NCI-H524 treated with DMSO at 0.1 percent for 48 hours (cell line): ENCODE measurements at places on chromosomes 11 and 22.

GRCh38 chr22:49011379-49011768 lies 816.3 kb downstream of the BRD1 start:
- DNase-seq: no peak

GRCh38 chr11:8839957-8840945 lies 70.7 kb upstream of the AKIP1 start:
- no peak for DNase-seq

GRCh38 chr11:44832452-44832851 lies 105.7 kb downstream of the TSPAN18 start:
- no peak for DNase-seq

- DNase-seq: no peak
Observed at GRCh38 chr11:88327061-88327460, 10.5 kb downstream of the CTSC start.

DNA sequence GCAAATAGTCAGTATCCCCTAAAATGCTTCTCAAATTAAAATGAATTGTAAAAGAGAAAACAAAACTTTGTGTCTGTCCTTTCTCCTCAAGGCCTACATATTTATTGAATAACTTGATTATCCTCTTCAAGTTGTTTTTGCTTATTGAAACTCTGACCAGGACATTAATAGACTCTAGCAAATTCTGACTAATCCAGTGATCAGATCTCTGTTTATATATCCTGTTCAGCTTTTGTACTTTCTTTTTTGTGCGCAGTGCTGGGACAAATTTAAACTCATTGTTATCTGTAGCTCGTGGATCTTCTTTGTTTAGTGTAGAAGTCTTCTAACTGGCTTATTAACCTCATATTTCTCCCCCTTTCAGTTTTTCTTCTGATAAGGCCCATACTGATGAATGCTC lies 139.9 kb upstream of the SORL1-AS1 start:
- DNase-seq: no peak

DNA sequence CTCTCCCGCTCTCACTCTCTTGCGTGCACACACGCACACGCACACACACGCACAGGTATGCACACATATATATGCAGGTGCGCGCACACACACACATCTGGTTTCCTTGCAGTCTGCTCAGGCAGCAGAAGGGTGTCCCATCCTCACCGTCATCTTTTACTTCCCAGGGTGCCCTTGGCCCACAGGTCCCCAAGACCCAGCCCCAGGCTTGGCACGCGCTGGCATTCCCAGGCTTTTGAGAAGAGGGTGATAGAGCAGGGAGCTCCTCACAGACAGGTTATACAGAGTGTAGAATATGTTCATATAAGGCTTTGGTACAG lies 52.0 kb upstream of the SPATA19 start:
- DNase-seq: no peak

DNA sequence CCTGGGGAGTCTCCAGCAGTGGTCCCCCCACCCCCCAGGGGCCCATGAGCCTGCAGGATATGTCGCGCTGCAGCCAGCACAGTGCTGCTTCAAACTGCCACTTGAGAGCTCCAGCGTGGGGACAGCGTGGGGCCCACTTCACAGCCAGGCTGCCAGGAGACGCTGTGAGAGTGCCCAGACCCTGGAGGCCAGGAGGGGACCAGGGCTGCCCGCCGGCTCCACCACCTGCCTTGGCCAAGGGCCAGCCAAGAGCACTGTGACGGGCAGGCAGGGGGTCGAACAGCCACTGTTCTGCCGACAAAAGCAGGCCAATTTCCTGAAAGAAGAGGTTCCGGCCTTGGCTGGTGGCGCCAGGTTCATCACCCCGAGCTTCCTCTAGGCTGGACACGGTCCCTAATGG lies 60.2 kb downstream of the FLRT1 start:
- no peak for DNase-seq

GRCh38 chr22:42560781-42561180 lies 7.0 kb downstream of the SERHL2 start:
- no peak for DNase-seq

DNA sequence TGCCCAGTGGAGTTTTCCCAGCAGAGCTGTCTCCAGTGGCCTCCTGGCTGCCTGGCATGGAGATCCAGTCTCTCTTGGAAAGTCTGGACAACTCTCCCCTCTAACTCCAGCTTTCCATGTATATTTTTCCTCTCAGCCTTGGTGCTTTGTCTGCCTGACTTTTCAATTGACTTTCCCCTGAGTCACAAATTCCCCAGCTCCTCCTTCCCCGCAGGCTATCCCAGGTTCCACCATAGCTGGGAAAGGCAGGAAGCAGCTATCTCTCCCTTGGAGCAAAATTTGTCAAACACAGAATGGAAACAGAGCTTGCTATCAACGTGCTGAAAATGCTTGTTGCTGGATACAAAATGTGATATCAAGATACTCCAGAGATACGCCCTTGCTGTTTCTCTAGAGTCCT lies 384.8 kb downstream of the TMEM135 start:
- no peak for DNase-seq

DNA sequence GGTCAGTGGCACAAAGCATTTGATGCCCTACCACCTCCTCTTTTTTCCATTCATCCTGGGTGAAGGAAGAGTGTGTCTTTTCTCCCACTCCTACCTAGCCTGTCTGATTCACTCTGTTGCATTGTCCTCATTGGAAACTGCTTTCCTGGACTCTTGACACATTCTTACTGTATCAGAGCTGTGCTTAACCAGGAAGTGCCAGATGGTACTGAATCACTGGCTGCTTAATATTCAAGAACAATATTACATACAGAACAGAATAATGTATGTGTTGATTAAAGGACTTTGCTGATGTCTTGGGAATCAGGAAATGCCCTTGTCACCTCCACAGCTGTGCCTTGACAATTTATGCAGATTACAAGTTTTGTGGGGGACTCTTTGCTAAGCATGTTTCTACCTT lies 44.4 kb downstream of the SVIP start:
- DNase-seq: peak; percentile 53

- DNase-seq: no peak
Observed at GRCh38 chr11:75763846-75764245, 4.7 kb upstream of the DGAT2 start.

DNA sequence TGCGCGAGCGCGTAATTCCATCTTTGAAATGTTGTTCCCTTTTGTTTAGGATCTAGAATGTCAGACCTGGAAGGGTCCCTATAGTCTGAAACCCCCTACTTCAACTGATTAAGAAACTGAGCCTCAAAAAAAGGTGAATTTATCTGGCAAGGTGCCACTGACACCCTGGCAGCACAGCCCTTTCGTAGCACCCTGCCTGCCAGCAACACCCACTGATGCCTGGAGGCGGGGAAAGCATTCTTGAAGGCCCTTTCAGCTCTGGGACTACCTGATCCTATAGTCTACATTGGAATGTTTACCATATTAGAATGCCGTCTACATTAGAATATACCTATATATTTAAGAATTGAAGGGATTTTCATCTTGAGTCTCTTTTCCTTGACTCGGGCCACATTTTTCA lies 542.3 kb downstream of the BUD13 start:
- DNase-seq: no peak

DNA sequence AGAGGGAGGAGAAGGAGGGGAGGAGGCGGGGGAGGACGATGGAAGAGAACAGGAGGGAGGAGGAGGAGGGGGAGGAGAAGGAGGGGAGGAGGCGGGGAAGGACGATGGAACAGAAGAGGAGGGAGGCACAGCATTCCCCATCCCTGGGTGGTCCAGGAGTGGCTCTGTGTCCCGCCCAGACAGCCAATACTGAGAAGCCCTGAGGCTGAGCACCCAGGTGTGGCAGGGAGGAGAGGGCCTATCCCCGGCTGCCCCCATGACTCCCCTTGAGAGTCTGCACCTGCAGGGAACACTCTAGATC lies 717 bp downstream of the MRGPRE start:
- DNase-seq: no peak

- DNase-seq: no peak
Observed at GRCh38 chr11:1597994-1598380, at the start of gene KRTAP5-2. TSS of gene KRTAP5-2 (minus strand) at chr11:1598294. CDS start at chr11:1598250, 44 bp downstream.

DNA sequence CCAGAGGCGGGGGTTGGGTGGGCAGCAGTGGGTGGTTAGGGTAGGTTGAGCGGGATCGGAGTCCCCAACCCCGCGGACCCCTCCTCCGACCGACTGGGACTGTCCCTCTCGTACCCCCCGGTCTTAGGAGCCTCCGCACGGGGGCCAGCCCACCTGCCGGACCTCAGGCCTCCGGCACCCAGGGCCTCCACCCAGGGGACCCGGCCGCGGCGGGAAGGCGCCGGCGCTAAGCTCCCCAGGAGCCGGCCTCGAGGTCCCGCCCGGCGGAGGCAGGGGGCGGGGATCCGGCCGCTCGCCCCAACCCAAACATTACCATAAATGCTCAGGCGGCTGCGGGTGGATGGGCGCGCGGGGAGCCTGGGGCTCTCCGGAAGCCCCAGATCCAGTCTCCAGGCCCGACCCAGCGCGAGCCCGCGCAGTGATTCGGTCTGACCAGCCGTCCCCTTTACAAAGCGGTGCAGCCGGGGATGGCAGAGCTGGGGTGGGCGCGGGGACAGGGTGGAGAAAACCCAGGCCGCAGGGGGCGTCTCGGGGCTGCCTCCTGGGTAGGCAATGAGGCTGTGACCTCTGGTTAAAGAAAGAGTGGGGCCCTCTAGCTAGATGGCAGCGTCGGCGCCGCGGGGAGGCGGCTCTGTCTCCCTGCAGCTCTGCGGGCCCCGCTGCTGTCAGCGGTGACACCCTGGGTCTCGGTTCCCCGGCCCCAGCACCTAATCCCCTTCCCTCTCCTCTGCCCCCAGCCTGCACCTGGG lies 4.0 kb upstream of the MCAM start:
- DNase-seq: no peak

- DNase-seq: no peak
Observed at GRCh38 chr22:46087816-46088277, 62.5 kb upstream of the PPARA start.

DNA sequence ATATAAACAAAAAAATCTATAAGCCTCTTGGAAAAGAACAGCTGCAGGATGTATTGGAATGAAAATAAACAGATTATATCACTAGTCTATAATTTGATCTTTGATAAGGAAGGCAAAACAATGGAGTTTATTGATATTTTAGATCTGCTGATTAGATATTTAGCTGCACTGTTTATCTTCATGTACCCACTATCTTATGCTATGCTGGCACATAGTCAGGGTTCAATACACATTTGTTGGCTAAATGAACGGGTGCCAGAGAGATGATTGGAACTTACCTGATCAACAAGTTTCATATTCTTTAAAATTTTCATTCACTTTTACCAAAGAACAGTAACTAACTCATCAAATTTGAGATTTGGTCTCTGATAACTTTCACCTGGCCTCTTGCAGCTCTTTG lies 26.9 kb downstream of the MMP20 start:
- no peak for DNase-seq

- no peak for DNase-seq
Observed at GRCh38 chr22:37334461-37334858, 52.2 kb downstream of the CYTH4 start.

DNA sequence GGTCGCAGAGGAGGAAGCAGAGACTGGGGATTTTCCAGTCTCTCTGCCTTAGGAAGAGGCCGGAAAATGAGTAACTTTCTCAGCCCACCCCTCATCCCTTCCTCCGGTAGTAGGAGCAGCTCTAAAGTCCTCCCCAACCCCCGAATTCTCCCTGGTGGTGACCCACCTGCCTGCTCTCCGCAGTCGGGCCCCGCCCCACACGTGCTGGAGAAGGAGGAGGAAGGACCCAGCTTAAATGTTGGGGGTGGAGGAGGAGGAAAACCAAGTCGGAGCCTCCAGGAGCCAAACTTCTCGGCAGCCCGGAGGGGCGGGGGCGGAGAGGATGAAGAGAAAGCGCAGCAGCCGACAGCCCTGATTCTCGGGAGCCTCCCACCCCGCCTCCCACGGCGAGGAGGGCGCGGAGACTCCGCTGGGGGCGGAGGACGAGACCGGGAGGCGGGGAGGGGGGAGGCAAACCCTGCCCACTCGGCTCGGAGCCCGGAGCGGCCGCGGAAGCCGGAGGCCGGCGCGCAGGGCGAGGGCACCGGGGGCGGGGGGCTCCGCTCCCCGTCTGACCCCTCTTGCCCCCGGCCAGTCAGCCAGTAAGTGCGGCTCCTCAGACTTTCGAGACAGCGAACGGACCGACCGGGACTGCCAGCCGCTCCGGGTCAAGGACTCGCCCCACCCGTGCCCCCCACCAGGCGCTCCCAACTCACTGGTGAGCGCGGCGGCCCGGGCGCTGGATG lies at the start of gene TPBGL:
Gene TPBGL, plus strand, starts transcription at position 464 of the 725 bp plus-strand sequence. CDS start 276 bp downstream, outside the sequence.
- no peak for DNase-seq

- DNase-seq: no peak
Observed at GRCh38 chr11:130103296-130103814, 33.7 kb downstream of the APLP2 start.

GRCh38 chr11:17163736-17164135 lies 44.0 kb downstream of the PIK3C2A start:
- DNase-seq: no peak

DNA sequence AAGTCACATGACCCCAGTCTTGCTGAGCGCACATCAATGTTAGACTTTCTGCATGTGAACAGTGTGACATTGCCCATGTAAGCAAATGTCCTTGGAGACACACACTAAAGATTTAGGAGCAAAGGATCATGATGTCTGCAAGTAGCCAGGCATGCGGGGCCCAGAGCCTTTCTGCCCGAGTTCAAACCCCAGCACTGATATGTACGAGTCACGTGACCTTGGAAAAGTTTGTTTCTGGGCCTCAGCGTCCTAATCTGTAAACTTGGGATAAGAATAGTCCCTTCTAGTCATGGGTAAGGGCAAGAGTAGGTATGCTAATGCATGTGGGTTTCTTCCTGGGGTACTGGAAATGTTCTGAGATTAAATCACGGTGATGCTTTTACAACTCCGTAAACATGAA lies 16.8 kb upstream of the PGA3 start:
- no peak for DNase-seq

DNA sequence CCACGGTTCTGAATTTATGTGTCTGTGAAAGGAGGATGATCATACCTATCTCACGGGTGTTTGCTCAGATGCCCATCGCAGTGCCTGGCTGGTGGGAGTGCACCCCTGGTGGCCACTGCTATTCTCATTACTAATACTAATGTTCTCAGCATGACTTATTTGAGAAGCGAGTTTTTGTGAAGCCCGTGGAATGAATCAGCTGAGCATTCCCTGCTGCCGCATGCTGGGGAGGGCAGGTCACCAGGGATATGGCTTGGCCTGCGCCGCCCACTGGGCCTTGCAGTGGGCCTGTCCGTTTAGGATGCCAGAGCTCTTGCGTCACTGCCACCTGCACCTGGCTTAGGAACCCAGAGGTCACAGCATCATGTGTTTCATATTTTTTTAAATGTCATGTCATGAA lies 16.9 kb downstream of the CTTN start:
- DNase-seq: no peak

- DNase-seq: no peak
Observed at GRCh38 chr11:1084561-1085439, 10.1 kb downstream of the MUC2 start.

- DNase-seq: no peak
Observed at GRCh38 chr11:76589964-76590950, 80.3 kb downstream of the LRRC32 start.

GRCh38 chr11:95568281-95568680 lies 221.3 kb downstream of the FAM76B start:
- DNase-seq: no peak

- DNase-seq: no peak
Observed at GRCh38 chr11:73866095-73866579, 10.5 kb downstream of the COA4 start.
